ENCODE measurements at places on chromosomes 5 and 9. TPM values are rescaled to one million over a fixed set of nuclear protein-coding genes. Genes with fewer than 3 reads are reported as not detected.

- DNase-seq, result no peak
Measured at GRCh38 chr5:169304175-169304574, 3.2 kb upstream of the SLIT3 start.

DNA sequence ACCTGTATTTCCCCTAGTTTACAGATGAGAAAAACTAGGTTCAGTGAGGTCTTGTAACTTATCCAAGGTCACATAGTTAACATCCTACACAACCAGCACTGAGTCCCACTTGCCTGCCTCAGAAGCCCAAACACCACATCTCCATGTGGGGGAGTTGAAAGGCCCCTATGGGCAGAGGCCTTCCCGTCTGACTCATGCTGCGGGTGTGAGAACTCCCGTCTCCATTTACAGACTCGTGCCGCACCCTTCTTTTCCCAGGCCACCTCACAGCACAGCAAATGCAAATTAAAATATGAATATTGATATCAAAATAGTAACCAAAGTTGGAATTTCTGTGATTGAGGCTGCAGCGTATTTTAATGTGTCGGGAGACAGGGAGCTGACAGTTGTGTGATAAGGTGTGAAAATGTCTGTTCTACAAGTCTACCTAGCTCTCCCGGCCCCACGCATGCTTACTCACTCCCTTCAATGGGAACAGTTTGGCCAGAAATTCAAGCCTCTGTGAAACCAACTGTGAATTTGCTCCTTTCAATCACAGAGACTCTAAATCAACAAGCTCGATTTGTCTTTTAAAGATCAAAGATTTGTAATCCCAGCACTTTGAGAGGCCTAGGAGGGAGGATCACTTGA is 90.1 kb downstream of the CRB2 start:
- no peak for DNase-seq

DNA sequence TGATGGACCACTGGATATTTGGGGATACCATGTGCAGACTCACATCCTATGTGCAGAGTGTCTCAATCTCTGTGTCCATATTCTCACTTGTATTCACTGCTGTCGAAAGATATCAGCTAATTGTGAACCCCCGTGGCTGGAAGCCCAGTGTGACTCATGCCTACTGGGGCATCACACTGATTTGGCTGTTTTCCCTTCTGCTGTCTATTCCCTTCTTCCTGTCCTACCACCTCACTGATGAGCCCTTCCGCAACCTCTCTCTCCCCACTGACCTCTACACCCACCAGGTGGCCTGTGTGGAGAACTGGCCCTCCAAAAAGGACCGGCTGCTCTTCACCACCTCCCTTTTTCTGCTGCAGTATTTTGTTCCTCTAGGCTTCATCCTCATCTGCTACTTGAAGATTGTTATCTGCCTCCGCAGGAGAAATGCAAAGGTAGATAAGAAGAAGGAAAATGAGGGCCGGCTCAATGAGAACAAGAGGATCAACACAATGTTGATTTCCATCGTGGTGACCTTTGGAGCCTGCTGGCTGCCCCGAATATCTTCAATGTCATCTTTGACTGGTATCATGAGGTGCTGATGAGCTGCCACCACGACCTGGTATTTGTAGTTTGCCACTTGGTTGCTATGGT is 54.5 kb upstream of the HNRNPA0 start:
- no peak for DNase-seq

- DNase-seq, result no peak
Measured at GRCh38 chr9:132637801-132638200, 32.0 kb downstream of the DDX31 start.

- DNase-seq, result no peak
Measured at GRCh38 chr5:88997937-88998336, 115.0 kb upstream of the MEF2C start.

Gene PCDHGB6
- total RNA-seq, result 12.5 TPM

Gene LRRC26
- not detected for total RNA-seq

Gene SELENOP
- total RNA-seq, result 344 TPM

Gene PRUNE2
- 75.6 TPM for total RNA-seq

All from vagina (tissue), 2 donors.